NCI-H187 (cell line): ENCODE measurements at places on chromosomes 6 and 20.

DNA sequence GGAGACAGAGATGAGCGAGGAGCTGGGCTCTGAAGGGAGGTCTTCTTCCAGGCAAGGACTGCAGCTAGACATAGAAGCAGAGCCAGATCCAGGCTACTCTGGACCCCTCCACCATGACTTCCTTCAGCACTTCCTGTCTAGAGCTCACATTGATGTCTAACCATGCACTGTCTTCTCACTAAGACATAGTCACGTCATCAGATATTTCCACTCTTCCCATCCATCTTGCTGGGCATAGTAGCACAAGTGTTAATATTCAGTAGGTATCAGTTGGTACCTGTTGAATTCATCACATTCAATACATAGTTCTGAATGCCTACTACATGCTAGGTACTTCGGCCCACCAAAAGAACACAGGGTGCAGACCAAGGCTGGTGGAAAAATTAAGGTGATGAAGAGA, 2.9 kb downstream of the HLA-DMA start:
- no peak for DNase-seq

- no peak for DNase-seq
These were observed 88.8 kb downstream of the MAP3K4 start for GRCh38 chr6:161080263-161080970.

- no peak for DNase-seq
These were observed 71.2 kb upstream of the SGK1 start for GRCh38 chr6:134389129-134389528.

DNA sequence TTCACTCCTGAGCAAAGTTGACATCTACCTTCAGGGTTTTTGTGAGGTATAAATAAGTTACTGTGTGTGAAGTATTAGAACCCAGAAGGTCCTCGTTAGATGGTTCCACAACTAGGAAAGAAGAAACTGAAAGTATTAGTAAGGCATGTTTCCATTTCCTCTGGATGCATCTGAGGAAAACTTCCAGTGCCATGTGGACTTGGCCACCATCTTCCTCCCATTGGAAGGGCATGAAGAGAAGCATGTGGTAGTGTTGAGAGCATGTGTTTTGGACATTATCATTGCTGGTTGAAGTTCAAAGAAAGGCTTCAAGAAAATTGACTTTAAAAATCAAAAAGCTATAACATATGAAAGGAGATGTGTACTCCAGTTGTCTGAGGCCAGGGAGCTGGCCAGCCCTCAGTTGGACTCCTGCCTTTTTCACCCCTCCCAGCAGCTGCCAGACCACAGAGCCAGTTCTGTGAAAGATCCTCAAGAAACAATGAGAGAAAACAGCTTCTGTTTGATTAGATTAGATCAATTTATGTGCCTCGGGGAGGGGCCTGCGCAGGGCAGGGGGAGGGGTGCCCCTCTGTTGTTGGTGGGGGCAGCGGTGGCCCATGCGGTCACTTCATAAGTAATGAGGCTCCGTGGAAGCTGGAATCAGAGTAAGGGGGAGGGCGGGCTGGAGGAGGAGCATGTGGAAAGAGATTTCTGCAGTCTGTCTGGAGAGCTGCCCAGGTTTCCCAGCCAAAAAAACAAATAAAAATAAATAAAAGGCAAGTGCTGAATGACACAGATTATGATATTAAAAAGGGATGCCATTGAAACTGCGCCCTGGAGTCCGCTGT, 154.0 kb downstream of the JARID2 start:
- no peak for DNase-seq

- DNase-seq = no peak
These were observed 27.5 kb upstream of the TAF8 start for GRCh38 chr6:42022755-42023384.

- no peak for DNase-seq
These were observed 83.5 kb downstream of the CTNNBL1 start for GRCh38 chr20:37777012-37777950.

GRCh38 chr20:4625687-4626086, 96.0 kb upstream of the PRND start:
- no peak for DNase-seq

DNA sequence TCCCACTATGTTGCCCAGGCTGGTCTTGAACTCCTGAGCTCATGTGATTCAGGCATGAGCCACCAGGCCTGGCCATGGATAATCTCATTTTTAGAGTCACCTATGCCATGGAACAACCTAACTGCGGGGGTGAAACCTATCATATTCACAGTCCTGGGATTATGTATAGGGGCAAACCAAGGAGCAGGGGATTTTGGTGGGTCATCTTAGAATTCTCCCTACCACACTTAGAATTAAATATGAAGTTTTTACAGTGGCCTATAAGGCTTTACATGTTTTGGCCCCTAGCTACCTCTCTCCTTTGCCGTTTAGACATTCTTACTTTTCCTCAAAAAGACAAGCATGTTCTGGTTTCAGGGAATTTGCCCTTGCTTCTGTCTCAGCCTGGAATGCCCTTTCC, 20.6 kb upstream of the VEGFA start:
- DNase-seq = no peak

DNA sequence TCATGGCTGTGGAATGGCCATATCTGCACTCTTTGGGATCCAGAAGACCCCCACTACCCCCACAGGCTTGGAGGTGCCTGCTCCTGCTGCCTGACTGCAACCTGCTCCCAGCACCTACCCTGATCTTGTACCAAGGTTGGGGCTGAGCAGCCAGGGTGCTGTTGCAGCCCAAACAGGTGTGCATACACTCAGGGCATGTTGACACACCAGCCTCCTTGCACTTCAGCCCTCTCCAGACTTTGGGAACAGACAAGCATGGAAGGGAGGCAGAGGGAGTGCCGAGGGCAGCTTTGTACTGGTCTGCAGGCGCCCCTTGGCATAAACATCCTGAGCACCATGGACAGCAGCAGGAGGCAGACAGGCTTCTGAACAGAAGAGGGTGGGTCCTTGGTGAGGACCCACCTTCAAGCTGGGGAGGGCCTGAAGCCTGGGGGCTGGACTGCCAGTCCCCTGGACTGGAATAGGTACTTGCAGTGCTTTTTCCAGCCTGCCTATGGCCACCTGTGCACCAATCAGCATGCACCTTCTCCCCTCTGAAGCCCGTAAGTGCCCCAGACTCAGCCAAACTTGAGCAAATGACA, 1675.8 kb downstream of the HACE1 start:
- DNase-seq = no peak

DNA sequence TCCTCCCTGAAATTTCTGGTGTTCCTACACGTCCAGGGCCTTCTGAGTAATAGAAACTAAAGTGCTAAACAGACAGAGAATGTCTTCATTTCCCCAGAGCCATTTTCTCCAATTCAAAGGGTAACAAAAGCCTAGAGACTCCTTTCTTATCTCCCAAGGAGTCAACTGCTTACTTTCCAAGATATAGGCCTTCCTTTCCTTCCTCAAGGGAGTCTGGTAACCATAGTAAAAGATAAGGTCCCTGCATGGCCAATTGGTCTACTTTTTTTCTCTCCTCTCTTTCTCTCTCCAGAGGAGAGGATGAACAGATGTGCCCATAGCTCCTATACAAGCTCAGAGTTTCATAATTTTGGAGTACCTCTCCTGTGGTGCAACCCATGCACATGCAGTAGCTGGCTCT, 185.7 kb downstream of the ASCC3 start:
- DNase-seq = no peak

- no peak for DNase-seq
These were observed 2.0 kb downstream of the FGD2 start for GRCh38 chr6:37007340-37008043.

- no peak for DNase-seq
These were observed 5.3 kb upstream of the AKAP7 start for GRCh38 chr6:131129689-131130553.

DNA sequence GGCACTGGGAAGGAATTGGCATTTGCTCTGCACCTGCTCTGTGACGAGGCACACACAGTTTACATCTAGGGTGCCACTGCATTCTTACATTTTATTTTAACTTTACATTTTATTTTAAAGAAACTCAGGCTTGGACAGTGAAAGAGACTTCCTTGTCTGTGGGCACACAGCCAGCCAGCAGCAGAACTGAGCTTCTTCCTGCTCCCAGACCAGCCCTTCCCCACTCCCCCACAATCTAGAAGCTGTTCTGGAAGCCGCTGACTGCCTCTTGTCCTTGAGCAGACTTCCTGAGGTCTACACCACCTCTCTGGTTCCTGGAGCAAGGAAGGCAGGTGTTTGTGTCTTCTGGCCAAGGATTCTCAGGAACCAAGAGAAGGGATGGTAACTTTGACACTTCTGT, 27.9 kb upstream of the CD93 start:
- DNase-seq = no peak

GRCh38 chr20:50121858-50122271, 8.9 kb upstream of the UBE2V1 start:
- no peak for DNase-seq

- no peak for DNase-seq
These were observed 256.6 kb downstream of the RFPL4B start for GRCh38 chr6:112603726-112604125.

DNA sequence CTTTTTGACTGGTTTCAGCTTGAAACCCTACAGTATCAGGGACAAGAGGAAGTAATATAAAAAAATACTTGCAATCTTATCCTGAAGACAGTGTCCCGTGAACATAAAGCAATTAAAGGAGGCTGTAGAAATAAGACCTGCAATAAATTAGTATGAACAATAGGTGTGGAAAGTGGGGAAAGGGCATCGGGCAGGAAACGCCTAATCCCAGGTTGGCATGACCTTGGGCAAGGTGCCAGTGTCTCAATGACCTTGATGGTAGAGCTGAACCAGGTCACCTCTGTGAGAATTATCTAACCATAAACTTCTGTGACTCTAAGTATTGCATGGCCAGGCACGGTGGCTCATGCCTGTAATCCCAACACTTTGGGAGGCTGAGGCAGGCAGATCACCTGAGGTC, 115.2 kb downstream of the LY86 start:
- DNase-seq = no peak

DNA sequence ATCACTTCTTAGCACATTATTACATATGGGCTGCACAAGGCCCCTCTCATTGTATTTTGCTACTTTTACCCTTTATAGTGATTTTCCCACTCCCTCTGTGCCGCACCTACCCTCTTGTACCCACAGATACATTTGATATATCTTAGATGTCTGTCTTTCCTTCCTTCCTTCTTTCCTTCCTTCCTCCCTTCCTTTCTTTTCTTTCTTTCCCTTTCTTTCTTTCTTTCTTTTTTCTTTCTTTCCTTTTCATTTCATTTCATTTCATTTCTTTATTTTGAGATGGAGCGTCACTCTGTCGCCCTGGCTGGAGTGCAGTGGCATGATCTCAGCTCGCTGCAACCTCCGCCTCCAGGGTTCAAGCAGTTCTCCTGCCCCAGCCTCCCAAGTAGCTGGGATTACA, 12.2 kb downstream of the POLH start:
- no peak for DNase-seq

DNA sequence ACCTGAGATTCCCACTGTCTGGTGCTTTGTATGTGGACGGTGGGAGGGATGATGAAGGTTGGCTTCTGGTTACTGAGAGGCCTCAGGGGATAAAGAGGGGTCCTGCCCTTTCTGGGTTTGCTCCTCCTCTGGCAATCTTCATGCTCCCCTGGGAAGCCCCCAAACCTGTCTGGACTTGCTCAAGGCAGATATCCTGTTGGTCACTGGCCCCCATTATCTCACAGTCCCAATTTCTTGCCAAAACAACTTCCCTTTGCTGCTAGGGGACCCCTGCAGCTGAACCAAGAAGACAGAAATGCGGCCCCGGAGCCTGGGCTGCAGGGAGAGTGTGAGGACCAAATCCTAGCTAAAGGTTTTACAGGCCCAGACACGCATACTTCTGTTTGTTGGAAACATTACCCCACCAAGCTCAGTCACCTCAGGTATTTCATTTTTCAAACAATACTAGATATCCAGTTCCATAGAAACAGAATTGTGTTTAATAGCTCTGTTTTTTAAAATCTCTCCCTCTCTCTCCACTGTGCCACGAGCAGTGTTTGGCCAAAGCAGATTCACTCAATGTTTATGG, 63.4 kb upstream of the MRPS10 start:
- no peak for DNase-seq

- no peak for DNase-seq
These were observed 46.2 kb upstream of the NFATC2 start for GRCh38 chr20:51588762-51589161.

DNA sequence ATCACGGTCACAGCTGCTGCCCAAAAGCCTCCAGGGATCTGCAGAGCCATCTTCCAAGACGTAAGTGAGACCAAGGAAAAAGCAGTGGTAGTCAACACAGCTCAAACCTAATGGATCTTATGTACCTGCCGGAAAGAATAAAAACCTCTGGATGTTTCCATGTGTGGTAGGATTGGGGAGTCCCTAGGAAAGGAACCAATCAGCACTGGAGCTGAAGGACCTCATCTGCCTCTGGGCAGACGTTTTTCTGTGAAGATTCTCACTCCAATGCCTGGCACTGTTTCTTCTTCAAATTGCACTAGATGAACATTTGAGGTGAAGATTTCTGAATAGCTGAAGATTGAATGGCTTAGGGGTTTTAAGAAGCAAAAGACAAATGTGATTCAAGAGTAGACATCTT, at the start of gene HLA-DQB2:
HLA-DQB2 (minus strand) TSS at position 112 of the 400 bp plus-strand sequence; CDS start at position 50, 62 bp downstream.
- DNase-seq = no peak

GRCh38 chr20:4151991-4152695, 136.8 kb upstream of the RNF24 start:
- no peak for DNase-seq
